ENCODE measurements at places on chromosomes 12 and 14. TPM values are rescaled to one million over a fixed set of nuclear protein-coding genes. Genes with fewer than 3 reads are reported as not detected.

Gene SERPINA3
- total RNA-seq, result 99.2 TPM

Gene CAPS2
- total RNA-seq, result 33.0 TPM

Gene PTPRB
- 62.6 TPM for total RNA-seq

Gene CLEC2A
- total RNA-seq, result not detected

Gene FOXG1
- total RNA-seq, result not detected

Gene RNASE4
- total RNA-seq, result 90.9 TPM

Gene AKAP5
- 0.59 TPM for total RNA-seq

Gene KRT82
- total RNA-seq, result not detected

GRCh38 chr14:69591317-69591716 lies 16.6 kb upstream of the CCDC177 start:
- DNase-seq, result no peak

- no peak for DNase-seq
Measured at GRCh38 chr12:3310271-3311026, 180.6 kb upstream of the PRMT8 start.

DNA sequence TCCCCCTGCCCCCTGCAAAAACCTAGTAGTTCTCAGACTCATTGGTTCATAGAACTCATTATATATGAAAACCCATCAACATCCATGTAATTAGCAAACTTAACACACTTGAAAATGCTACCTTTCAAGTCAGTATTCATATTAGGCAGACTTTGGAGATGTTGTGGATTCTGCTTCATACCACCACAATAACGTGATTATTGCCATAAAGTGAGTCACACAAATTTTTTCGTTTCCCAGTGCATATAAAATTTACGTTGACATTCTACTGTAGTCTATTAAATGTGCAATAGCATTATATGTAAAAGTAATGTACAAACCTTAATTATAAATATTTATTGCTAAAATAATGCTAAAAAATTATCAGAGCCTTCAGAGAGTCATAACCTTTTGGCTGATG lies 654.0 kb downstream of the DIO2 start:
- DNase-seq, result no peak

- DNase-seq, result no peak
Measured at GRCh38 chr14:77544571-77544970, 46.0 kb upstream of the ISM2 start.

- no peak for DNase-seq
Measured at GRCh38 chr12:115946092-115946491, 331.4 kb downstream of the MED13L start.

- DNase-seq, result no peak
Measured at GRCh38 chr14:27056586-27056985, 458.8 kb upstream of the NOVA1 start.

DNA sequence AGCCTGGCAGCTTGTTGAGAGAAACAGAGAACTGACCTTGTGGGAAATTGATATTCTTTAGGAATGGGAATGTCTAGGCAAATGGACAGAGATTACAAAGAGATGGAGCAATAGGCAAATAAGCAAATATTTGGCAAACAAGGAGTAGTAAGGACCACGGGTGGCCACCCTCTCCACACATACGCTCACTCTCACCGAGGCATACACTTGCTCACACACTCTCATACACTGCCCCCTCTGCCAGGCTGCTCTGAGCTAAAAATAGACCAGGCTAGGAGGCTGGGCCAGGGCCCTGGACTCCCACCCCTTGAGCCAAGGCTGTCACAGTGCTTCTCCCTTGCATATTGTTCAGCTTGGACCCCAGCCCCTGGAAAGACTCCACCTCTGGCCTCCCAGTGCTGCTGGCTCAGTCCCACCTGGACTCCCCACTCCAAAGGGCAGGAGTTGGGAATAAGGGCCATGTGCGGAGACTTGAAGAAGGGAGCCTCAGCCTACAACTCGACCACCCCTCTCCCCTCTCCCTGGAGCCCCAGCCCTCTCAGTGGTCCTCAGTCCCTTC lies 1.1 kb downstream of the PPP1R1A start:
- no peak for DNase-seq

DNA sequence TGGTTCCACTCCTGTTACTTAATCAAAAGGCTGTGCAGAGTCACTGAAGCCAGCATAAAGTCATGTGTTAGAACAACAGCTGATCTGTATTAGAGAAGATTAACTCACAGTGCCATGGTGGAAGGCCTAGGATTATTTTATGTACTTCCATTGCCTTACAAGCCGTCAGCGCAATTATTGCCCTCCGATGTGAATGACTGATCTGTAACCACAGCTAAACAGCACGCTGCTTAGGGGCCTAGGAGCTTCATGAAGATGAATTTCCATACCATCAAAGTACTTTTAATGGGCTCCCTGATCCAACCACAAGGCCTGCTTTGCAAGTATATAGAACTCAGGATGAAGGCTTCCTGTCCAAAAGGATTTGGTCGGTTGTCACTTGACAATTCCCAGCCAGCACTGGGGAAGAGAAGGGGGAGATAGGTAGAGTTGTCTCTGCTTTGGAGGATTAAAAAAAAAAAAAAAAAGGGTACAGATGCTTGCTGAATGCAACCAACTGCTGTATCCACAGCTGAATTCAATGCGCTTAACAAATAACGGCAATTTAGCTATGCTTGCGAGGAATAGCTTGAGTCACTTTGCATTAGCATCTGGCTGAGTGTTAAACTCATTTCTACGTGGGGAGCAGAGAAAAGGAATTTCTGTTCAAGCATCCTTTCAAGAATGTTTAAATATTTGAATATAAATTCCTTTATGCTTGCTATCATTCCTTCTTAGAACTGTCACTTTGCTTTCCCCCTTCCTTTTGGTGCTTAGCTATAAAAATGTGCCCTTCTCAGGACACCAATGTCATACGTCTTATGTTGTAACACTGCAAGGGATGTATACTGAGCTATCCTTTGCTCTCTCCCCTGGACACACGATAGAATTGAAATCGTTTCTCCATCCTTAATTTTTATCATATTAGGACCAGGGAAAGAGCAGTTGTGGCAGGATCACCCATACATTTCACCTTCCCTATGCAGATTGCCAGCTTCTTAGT lies 387.8 kb downstream of the SOX5 start:
- DNase-seq, result no peak

GRCh38 chr12:52020539-52021336 lies 14.0 kb downstream of the TAMALIN start:
- no peak for DNase-seq

DNA sequence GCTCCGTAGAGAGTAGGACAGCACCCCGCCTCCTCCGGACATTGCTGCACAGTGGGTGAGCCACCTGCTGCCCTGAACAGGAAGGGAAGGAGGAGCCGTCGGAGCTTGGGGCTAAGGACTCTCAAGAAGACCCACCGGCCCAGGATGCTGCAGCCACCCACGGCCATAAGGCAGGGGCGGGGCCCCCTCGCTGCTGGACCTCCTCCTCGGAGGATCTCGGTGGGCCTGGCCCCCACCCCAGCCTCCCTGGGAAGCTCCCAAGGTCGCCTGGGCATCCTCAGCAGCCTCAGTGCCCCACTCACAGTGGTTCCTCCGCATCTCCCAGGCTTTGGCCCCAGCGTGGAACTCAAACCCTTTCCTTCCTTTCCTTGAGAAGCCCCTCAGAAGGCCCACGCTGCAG lies 68.6 kb upstream of the DIO3 start:
- peak; percentile 9 for DNase-seq

DNA sequence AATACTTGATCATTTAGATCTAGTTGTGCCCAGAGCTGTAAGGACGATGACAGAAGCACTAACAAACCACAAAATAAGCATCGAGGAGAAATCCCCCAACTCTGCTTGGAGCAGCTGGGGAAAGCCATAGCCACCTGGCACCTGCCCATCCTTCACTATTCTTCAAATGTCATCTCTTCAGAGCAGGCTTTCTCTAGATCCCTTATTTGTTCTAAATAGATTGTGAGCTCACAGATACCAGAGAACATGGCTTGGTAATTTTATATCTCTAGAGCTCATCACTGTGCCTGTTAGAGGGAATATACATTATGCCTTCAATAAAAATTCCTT lies 50.9 kb downstream of the GRIP1 start:
- DNase-seq, result no peak

- DNase-seq, result no peak
Measured at GRCh38 chr12:77477907-77478533, 352.7 kb upstream of the NAV3 start.

- no peak for DNase-seq
Measured at GRCh38 chr14:24964591-24964990, 85.4 kb downstream of the STXBP6 start.

DNA sequence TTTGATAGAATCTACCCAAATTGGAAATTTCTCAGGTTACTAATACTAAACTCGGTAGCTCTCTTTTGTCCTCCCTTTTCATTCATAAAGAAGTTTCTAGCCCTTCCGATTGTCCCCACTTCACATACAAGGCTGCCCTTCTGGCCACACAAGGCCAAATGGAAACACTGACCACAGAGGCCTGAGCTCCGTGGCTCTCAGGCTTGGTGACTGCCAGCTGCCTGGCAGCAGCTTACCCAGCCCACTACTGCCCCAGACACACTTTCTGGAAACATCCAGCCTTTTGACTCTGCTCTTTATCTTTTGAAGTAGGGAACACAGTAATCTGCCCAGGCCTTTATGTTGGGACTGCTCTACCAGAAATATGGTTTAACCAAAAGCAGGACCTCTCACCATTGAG lies 167.2 kb downstream of the GCH1 start:
- DNase-seq, result no peak

DNA sequence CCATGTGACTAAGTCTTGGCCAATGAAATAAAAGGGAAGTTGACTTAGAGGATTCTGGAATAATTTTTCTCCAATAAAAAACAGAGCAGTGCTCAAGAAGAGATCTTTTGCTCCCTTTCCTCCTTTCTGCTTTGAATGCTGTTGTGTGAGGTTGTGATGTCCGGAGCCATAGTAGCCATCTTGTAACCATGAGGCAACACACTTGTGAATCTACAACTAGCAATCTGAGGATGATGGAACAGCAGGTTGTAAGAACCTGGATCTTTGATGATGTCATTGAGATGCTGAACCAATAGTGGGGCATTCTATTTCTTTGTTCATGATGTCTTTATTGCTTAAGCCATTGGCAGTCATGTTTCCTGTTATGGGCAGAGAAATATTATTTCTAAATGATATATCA lies 230.0 kb upstream of the SRRM4 start:
- no peak for DNase-seq

GRCh38 chr12:45973526-45973925 lies 16.8 kb downstream of the SCAF11 start:
- no peak for DNase-seq

- DNase-seq, result no peak
Measured at GRCh38 chr12:14562279-14562678, 5.4 kb downstream of the PLBD1 start.

DNA sequence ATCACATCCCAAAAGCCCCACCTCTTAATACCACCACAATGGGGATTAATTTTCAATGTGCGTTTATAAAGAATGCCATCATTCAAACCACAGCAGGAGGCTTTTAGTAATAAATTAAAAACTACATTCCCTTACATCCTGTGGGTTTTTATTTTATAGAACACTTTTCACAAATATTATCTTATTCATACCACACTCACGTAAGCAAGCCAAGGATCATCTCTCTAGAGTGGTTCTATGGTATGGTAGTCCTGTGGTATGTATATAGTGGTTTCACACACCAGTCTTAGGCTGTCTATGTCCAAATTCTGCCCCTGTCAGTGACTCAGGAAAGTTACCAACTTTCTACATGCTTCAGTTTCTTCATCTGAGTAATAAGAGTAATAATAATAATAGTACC lies 100.2 kb downstream of the GALC start:
- no peak for DNase-seq

GRCh38 chr14:67464377-67464776 lies 24.1 kb downstream of the TMEM229B start:
- DNase-seq, result no peak

- no peak for DNase-seq
Measured at GRCh38 chr14:100222224-100223093, 16.5 kb upstream of the YY1 start.

DNA sequence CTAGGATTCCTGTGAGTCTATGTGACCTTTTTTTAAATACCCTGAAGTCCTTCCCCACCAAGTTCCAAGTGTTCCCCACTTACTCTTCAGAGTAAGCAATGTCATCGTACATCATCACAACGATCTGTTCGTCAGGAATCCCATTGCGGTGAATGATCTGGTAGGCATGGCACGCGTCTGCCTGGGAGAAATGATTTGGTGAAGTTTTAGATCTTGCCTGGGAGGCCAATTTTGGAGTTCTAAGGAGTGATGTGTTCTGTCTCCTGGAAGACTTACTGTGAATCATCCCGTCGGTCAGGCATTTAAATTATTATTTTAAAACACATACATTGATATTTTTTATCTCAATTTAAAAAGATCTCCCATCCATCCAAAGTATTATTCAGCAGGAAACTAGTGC lies 29.8 kb downstream of the LGMN start:
- DNase-seq, result no peak

GRCh38 chr14:50656776-50657175 lies 11.3 kb downstream of the SAV1 start:
- no peak for DNase-seq

- DNase-seq, result no peak
Measured at GRCh38 chr12:122852336-122853275, 17.3 kb downstream of the HIP1R start.

DNA sequence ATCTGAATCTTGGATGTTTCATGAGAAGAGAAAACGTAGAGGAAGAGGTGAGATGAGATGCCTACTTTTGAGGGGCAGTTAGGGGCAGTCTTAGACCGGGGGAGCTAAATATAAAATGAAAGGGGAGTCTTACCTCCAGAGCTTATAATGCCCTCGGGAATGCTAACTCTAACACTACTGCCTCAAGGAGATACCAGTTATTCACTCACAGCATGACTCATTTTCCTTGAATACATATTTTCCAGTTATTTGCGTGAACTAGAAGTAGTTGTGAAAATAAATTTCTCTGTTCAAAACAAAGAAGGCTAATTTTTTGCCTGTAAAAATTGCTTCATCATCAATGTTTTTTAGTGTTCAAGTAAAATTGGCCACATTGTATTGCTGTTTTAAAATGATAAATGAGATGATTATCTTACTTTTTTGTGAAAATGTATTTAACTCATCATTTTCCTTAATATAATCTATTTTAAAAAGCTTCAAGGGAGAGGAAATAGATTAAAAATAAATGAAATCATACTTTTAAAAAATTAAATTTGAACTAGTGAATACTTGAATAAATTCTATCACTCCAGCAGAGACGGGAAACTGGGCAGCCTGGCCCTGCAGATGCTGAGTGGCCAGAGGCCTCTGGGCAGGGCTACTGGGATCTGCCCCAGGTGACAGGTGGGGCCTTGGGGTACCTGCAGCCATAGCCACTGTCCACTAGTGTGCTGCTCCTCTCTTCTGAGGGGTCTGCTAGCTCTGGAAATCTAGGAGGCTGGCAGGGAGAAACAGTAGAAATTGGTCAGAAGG lies 339.3 kb downstream of the EGLN3 start:
- no peak for DNase-seq

- peak; percentile 35 for DNase-seq
Measured at GRCh38 chr12:57521525-57522010, 1.1 kb upstream of the MBD6 start.
